Eye (tissue), 1 donor: ENCODE measurements at places on chromosomes 12 and 14.

DNA sequence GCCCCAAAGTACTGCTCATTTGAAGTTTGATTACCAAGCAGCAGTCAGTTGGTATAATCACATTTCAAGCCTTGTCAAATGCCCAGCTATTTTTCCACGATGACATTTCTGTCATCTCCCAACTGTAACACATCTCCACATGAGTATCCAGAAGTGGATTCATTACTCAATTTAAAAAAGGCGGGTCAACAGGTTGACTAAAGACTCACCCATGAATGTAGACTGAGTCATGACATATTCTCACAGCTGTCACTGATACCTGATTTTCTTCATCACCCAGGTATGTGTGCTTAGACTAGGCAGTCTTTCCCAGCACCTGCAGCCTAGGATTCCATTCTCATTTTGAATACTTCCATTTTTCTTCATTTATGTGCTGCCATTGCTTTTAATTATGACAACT is 75.1 kb upstream of the DBX2 start:
- DNase-seq: no peak

GRCh38 chr12:90729736-90730135 is 225.2 kb downstream of the CCER1 start:
- no peak for DNase-seq

DNA sequence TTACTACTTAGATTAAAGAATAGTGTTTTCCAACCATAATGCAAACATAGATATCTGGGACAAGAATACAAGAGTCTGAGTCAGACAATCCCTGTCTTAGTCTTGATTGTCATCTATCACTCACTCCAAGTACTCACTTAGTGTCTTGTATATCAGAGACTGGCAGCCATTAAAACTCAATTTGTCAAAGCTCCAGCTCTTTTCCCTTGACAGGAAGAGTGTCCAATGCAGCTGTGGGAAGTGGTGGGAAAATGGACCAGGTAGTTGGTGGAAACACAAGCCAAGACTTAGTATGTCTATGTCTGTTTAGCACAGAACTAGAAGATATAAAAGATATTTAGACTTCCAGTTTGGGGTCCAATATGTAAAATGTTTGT is 271.6 kb upstream of the CLEC14A start:
- no peak for DNase-seq

DNA sequence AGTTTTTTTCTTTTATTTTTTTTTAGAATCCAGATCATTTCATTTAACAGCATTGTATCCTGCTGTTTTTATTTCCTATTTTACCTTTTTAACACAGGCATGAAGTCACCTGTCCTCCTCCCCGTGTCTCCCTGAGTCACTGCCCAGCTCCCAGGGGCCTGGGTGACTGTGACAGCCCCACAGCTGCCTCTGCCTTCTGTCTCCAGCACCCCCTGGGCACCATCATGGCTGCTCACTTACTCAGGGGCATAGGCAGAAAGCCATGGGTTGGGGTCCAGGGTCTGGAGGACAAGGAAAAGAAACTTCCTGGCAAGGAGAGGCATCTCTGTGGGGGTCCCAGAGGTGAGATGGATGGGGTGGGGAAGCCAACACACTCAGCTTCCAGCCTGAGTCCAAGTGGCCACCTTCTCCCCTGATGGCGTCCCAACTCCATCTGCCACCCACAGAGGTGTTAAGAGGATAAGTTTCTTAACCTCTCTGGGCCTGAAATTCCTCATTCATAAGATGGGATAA is 25.3 kb downstream of the TMEM63C start:
- no peak for DNase-seq

GRCh38 chr12:52416795-52417194 is 10.7 kb upstream of the KRT82 start:
- no peak for DNase-seq

DNA sequence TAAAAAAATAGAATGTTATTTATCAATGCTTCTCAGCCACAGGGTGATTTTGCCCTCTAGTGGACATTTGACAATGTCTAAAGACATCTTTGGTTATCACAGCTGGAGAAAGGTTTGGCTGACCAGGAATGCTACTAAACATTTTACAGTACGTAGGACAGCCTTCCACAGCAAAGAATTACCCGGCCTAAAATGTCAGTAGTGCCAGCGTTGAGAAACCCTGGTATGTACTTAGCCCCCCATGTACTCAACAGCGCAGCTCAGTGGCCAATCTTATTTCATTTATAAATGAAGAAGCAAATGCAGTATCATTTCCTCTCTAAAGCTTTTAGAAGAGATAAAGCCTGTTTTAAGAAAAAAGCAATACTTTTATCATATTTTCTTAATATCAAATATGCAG is 5.8 kb downstream of the MARK3 start:
- peak; percentile 69 for DNase-seq

DNA sequence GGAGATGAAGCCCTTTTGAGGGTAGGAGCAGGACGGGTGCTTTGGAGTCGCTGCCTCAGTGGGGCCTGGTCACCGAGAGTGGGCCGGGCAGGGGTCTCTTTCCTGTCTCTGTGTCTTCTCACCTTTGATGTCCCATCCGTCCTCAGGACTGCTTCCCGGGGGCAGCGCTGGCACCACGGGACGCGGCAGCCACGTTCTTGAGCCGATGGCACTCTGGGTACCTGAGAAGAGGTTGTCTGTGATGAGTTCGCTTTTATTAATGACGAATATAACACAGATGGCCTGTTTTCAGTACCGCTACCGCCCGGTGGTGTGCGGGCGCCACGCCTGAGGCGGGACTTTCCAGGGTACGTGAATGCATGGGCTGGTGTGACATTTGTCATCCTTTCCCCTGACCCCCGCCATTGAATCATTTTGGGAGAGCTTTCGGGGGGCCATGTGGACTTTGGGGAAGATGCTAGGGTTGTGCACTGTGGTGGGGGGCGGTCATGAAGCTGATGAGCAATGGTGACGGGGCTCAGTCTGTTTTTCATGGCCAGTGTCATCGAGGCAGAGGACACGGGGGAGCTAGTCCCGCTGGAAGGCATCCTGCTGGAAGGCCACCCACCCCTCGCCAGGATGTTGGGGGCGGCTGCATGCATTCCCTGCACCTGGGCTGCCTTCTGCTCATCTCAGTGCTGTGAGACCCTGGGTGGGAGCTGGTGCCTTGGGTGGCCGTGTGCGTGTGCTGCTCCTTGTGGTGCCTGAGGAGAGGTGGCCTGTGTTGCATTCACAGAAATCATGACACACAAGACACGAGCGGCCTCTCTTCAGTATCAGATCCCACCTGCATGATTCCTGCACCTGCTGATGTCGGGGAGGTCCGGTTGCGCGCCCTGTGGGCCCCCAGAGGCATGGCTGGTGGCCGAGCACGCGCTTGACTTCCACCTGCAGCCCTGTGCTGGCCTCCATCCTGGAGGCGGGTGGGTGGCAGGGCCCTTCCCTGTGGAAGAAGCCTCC is 162.5 kb upstream of the RTL1 start:
- DNase-seq: no peak

- DNase-seq: no peak
These were observed 40.3 kb downstream of the SLC38A2 start for GRCh38 chr12:46332260-46332659.

- DNase-seq: no peak
These were observed 353.8 kb upstream of the FAR2 start for GRCh38 chr12:28795311-28795710.

DNA sequence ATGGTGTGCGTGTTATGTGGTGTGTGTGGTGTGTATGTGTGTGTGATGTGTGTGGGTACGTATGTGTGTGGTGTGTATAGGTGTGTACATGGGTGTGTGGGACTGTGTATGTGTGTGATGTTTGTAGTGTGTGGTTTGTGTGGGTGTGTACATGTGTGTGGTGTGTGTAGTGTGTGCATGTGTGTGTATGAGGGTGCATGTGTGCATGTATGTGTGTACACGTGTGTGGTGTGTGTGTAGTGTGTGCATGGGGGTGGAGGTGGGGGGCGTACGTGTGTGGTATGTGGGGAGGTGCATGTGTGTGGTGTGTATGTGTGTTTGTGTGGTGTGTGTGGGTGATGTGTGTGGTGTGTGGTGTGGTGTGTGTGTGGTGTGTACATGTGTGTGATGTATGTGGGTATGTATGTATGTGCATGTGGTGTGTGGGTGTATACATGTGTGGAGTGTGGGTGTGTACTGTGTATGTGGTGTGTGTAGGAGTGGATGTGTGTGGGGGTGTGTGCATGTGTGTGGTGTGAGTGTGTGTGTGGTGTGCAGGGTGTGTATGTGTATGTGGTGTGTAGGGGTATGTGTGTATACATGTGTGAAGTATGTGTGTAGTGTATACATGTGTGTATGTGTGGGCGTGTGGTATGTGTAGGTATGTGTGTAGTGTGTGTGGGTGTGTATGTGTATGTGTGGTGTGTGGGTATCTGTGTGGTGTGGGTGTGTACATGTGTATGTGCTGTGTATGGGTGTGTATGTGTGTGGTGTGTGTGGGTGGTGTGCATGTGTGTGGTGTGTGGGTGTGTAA is 119.8 kb upstream of the GSC start:
- DNase-seq: no peak
